ENCODE measurements at places on chromosomes 6 and 20.
A peak's percentile ranks its signal among the peaks of the same experiment; 100 is the strongest.

- DNase-seq, result no peak
Measured at GRCh38 chr6:151137542-151137941, 102.2 kb upstream of the AKAP12 start.

DNA sequence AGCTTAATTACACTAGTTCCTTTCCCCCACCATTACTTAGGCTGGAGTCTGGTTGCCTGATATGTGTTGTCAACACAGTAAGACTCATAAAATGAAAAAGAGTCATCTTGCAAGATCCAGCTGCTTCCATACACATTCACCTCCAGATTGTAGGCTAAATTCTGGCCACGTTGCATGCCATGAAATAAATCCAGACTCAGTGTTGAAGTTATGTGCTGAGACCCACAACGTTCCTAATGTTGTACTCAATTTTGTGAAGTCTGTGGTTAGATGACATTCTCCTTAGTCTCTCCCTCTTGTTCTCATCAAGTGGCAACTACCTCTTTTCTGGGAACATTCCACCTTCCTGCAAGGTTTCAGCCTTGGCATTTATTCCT, 212.3 kb downstream of the LMBRD1 start:
- DNase-seq, result no peak

GRCh38 chr20:39944861-39945260, 744.2 kb downstream of the MAFB start:
- no peak for DNase-seq

GRCh38 chr6:20644667-20645370, 110.6 kb downstream of the CDKAL1 start:
- DNase-seq, result no peak

- no peak for DNase-seq
Measured at GRCh38 chr20:9025643-9026042, 43.2 kb upstream of the PLCB4 start.

- no peak for DNase-seq
Measured at GRCh38 chr20:48983423-48984400, 62.2 kb downstream of the ARFGEF2 start.

DNA sequence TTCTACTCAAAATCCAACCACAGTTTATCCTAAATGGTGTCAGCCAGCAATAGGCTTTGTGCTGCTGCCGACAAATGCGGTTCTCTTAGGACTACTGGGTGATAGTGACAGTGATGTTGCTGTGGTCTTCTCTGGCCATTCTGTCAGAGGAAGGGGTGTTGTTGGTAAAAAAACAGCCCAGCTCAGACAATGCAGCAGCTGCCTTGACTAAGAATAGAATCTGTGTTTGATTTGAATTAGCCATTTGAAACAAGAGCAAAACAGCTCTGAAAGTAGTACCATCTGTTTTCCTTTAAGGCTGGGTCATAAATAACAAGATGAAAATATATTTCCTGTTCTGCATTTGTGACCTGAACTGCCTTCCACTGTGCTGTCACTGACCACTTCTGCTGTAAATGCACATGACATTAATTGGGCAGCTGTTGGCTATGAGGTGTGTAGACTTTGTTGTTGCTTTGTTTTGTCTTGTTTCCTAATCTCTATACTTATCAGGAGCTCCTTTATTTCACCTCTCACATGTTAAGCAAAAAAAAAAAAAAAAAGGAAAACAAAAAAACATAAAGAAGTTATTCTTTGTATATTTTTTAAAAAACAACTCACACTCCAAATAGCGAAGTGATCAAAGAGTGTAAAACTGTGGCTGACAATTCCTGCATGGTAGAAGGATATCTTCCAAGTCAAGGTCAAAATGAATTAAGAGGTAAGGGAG, 497.8 kb upstream of the ARID1B start:
- DNase-seq, result no peak

- DNase-seq, result no peak
Measured at GRCh38 chr6:6384520-6384919, 64.1 kb upstream of the F13A1 start.

DNA sequence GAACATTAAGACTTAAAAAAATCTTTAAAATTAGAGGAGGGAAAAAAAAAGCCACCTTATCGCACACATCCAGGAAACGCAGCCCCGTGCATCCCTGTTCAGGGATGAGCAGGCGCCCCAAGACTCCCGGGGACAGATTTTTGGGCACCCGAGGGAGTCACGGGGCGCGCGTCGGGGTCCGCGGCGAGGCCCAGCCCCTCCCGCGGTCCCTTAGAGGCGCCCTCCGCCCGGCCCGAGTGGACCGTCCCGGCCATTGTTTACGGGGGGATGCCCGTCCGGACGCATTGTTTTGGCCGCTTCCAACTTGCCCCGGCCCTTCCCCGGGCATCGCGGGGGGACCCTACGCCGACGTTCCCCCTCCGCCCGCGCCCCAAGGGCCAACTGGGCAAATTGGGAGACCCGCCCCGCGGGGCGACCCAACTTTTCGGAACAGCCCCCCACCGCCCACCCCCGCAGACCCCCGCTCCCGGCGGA, 610 bp downstream of the ZNF217 start:
- DNase-seq, result no peak

GRCh38 chr6:44475779-44476434, 88.4 kb downstream of the CDC5L start:
- DNase-seq, result peak; percentile 63

DNA sequence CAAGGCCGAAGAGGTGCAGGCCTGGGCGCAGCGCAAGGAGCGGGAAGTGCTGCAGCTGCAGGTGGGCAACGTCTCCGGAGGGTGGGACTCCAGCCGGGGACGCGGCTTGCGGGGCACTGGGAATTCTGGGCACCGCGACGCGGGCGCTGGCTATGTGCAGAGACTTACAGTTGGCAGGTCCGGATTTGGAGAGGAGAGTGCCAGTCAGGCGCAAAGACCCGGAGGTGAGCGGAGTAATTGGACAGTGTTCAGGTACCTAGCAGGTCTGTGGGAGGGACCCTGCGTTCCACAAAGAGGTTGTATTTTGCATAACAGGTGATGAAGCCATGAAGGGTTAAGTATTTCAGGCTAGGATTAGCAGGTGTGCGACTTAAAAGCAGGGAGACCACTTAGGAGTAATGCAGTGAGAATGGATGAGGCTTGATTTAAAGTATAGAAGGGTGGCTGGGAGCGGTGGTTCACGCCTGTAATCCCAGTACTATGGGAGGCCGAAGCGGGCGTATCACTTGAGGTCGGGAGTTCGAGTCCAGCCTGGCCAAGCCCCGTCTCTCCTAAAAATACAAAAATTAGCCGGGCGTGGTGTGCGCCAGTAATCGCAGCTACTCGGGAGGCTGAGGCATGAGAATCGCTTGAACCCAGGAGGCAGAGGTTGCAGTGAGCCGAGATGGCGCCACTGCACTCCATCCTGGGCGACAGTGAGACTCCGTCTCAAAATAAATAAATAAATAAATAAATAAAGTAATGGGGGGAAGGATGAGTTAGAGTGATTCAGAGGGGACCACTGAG, 1.0 kb downstream of the MRPS26 start:
- no peak for DNase-seq

GRCh38 chr20:20719411-20719810, 7.0 kb upstream of the RALGAPA2 start:
- DNase-seq, result no peak
